ENCODE measurements at places on chromosomes 12 and 14.
A peak's percentile ranks its signal among the peaks of the same experiment; 100 is the strongest.

- no peak for DNase-seq
These were observed 11.6 kb upstream of the JPH4 start for GRCh38 chr14:23590198-23590597.

DNA sequence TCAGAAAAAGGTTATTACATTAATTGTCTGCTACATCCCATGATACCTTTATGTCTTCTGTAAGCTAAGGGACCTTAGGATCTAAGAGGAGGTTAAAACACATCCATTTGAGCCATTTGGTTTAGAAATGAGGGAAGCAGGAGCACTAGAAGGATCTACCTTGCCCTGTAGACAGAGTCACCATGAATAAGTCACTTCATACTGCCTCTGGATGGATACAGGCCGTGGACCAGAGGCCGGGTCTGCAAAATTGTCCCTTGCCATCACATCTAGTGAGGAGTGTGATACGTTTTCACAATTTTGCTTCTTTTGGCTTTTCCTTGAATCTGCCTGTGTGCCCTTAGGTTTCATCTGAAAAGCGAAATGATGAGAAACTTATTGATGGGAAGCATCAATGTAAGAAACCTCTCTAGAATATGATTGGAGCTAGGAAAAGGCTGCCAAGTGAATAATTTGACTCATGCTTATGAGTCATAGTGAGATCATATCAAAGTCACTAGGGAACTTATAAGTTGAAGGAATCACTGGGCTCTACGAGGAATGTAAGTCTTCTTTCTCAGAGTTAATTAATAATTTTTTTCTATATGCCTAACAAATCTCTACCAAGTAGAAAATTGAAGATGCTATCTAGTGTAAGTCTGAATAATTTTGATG lies 10.8 kb downstream of the GLRX5 start:
- DNase-seq, result peak; percentile 93

- no peak for DNase-seq
These were observed 49.3 kb upstream of the MAX start for GRCh38 chr14:65151609-65151956.

DNA sequence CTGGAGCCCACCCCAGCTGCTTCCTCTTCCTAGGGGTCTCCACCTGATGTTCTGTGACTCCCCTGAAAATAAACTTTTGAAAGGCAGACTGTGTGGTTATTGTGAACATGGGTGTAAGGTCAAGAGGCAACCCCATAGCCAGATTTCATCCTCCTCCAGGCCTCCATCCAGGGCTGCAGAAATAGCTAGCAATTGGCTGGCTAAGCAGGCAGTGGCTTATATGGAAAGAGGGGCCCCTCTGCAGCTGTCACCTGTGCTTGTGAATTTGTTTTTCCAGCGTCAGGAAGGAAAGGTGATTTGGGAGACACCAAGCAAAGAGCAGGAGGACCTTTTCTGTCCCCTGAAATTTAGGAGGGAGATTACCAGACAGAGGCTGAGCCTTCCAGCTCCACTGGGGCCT lies 55.8 kb downstream of the ZFP36L1 start:
- no peak for DNase-seq

GRCh38 chr14:32377046-32377646 lies 48.0 kb downstream of the AKAP6 start:
- no peak for DNase-seq

- peak; percentile 66 for DNase-seq
These were observed 3.6 kb downstream of the SLC2A14 start for GRCh38 chr12:7869137-7869536.

- DNase-seq, result no peak
These were observed 43.9 kb upstream of the ATP23 start for GRCh38 chr12:57897286-57897974.

- DNase-seq, result no peak
These were observed 630 bp upstream of the HNF1A start for GRCh38 chr12:120977531-120978295.

DNA sequence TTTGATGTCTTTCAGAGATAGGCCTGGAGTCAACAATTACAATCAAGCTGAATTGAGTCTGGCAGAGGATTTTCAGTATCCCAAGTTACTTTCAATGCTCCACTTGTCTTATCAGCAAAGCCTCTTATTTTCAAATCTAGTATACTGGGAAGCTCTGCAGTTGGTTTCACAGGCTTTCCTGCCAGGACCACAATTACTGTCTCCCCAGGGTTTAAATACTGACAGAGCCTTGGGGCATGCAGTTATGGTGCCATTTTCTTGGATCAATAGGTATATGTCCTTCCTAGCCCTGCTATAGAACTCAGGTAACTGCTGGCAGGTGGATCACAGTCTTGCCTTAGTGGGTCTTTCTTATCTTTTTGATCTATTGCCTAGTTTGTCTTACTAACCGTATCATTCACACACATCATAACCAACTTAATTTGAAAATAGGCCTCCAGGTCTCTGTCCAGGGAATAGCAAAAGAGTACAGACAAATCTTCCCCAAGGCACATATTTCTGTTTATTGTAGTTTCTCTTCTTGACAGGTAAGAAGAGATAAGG lies 22.4 kb upstream of the RNU6-8 start:
- no peak for DNase-seq

GRCh38 chr14:64928239-64929013 lies 14.1 kb downstream of the GPX2 start:
- DNase-seq, result no peak

Measured in iris pigment epithelial cell (primary cell).